ENCODE measurements at places on chromosomes 3 and 15.

- DNase-seq, result peak; percentile 10
Observed at GRCh38 chr15:37015035-37015434, 85.3 kb downstream of the MEIS2 start.

DNA sequence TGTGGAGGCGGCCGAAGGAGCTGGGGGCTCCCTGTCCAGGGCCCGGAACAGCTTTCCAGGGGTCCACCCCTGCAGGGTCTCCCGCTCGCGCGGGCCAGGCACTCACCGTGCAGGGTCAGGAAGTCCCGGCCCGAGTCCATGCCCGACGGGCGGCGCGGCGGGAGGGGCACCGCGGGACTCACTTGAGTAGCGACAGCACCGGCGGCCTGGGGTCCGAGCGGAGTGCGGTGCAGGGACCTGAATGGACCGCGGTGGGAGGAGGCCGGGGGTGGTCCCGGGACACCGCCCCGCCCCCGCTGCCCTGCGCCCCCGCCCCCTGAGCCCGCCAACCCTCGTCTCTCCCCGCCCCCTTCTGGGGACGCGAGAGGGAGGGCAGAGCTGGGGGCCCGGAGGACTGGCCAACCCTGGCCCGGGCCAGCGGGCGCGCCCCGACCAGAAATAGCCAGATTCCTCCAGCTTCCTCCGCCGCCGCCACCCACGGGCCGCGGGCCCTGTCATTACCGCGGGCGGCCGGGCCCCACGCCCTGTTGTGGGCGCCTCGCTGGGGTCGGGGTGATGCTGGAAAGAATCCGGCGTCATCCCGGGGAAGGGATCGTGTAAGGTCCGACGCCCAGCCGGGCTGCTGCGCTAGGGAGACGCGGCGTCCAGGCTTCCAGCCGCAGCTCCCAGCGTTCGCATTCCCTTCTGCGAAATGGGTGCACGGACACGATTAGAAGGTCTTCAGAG is at the start of gene PLCD1:
Gene PLCD1, minus strand, starts transcription at position 243 of the 726 bp plus-strand sequence. Its CDS starts 103 bp downstream, at position 140.
- no peak for DNase-seq

DNA sequence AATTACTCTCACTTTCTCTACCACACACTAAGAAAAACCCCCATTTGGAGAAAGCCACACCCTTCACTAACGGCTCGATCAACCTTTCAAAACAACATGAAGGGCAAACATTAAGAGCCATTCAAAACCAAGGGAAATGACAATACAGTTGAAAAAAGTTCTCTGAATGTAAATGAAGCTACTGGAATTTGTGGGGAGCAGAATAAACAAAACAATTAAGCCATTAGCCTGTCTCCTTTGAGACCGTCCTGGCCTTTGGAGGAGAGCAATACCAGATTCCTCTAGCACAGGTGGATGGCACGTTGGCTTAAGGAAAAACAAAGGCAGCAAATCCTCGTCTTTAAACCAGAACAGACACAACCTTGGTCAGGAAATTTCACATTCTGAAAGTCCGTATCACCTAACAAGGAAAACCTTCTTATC is 18.7 kb downstream of the MYO1E start:
- no peak for DNase-seq

DNA sequence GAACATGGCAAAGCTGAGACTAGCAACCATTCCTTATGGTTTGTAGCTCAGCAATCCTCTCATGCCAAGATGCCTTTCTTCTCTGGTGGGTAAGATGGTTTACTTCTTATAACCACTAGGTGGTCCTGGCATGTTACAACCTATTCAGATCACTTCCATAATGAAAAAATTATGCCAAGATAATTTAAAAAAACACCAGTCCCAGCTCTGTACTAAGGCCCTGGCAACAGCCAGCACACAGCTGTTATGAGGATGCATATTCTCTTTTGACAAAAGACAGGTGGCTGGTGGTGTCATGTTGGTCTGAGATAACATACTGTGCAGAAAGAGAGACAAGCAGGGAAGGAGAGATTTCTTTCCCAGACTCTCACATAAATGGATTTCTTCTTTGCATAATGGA is 65.7 kb upstream of the FRMD4B start:
- DNase-seq, result no peak

DNA sequence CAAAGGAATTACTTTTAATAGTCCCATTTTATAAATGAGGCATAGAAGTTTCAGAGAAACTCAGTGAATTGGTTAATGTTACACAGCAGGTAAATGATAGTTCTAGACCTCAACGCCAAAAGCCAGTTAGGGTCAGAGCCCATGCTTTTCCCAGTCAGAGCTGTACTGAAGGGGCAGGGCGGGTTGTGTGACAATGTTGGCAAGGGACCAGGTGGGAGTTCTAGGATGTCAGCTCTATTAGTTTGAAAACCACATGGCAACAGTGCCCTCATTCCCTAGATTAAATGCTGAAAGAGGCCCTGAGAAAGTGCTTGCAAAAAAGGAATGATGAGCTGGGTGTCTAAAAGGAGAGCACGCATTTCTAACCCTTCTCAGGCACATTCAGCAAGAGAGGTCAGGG is 65.4 kb upstream of the EPHB1 start:
- no peak for DNase-seq

DNA sequence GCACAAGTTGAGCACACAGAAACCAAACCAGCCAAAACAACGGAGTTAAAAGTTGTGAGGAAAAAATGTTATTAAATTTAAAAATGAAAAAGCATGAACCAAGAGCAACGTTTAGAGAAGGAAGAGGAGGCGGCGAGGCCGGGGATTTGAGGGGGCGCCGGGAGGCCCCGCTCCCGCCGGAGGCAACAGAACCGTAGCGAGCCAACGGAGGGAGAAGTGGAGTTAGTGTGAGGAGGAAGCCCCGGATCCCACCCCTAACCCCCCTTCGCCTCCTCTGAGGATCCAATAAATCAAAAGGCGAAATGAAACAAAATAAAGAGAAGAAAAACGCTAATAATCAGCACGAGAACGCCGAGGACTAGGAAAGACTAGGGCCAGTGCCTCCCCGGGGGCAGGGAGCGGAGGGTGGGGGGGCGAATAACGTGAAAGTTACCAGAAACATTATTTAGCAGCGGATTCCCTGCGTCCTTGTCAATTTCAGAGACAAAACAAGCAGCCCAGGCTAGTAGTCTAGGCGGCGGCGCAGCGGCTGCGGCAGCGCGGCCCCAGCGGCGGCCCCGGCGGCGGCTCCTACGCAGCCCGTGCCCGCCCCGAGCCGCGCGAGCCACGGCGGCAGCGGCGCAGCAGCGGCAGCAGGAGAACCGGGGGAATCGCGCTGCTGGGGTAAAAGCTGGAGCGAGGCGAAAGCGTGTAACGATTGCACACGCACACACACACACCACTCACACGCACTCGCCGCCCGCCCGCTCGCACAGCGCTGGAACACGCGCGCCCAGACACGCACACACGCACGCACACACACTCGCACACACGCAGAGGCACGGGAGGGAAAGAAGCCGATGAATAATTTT is 1.7 kb downstream of the MEIS2 start:
- no peak for DNase-seq

- no peak for DNase-seq
Observed at GRCh38 chr3:126081618-126082361, 2.1 kb downstream of the SLC41A3 start.

GRCh38 chr15:75359537-75360250 is 8.7 kb downstream of the MAN2C1 start:
- no peak for DNase-seq

DNA sequence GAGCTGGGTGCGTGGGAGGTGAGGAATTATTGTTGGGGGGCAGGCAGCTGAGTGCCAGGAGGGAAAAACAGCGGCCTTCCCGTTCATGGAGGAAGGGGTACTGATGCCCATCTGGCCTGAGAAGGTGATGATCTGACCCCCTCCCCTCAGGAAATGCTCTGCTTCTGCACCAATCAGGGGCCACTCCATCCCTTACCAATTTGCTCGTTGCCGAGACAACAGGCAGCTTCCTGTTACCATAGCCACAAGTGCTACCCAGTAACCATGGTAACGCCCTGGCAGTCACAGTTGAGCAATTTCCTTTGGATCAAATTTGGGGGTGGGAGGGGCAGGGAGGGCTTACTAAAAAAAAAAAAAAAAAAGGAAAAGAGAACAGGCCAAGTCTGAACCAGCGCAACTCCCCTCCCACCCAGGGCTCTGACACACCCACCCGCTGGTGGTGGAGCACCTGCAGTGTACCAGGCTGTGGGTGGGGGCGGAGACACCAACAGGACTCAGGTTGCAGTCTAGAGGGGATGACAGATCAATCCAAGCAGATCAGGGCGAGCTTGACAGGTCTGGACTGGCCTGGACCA is 13.7 kb downstream of the CELF6 start:
- DNase-seq, result no peak

- DNase-seq, result no peak
Observed at GRCh38 chr15:100623301-100623700, 20.9 kb downstream of the ASB7 start.

DNA sequence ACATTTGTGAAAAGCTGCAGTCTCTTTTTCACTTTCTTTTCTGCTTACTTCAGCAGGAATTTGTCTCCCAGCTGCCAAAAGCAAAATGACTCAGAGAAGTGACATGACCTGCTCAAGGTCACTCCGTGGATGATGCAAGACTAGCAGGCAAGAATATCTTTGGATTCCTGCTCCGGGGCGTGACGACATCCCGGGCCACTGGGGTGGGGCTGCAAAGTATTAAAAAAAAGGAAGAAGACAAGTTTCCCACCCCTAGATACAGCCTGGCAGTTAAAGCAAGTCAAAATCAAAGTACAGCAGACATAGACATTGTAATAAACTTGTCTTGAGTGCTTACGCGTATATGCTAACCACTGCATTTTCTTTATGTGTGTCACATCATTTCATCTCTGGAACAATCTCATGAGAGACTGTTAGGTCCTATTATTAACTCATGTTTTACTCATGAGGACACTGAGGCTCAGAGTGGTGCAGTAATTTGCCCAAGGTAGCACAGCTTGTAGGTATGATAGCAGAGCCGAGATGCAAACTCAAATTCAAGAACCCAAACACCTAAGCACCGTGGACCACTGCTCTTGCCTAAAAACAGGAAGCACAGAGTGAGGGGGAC is 485.2 kb upstream of the PROK2 start:
- DNase-seq, result no peak

DNA sequence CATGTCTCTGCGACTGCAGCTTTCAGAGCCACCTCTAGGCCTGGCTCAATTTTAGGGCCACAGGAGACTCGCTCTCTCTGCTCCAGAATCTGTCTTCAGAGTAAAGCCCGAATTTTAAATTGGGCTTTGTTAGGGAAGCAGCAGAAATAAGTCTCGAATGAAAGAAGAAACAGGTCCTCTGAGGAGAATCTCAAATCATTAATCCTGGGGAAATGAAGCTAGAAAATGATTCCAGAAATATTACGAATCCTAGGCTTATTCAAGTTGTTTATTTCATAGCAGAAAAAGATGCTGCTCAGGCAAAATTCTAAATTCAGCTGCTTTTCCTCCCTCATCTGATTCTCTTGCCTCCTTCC is 114.2 kb upstream of the THBS1 start:
- no peak for DNase-seq

- no peak for DNase-seq
Observed at GRCh38 chr3:150450916-150451315, 42.8 kb downstream of the TSC22D2 start.

GRCh38 chr3:9175421-9175820 is 74.0 kb downstream of the SRGAP3 start:
- no peak for DNase-seq

- DNase-seq, result no peak
Observed at GRCh38 chr15:41756198-41756597, 18.1 kb upstream of the MAPKBP1 start.

DNA sequence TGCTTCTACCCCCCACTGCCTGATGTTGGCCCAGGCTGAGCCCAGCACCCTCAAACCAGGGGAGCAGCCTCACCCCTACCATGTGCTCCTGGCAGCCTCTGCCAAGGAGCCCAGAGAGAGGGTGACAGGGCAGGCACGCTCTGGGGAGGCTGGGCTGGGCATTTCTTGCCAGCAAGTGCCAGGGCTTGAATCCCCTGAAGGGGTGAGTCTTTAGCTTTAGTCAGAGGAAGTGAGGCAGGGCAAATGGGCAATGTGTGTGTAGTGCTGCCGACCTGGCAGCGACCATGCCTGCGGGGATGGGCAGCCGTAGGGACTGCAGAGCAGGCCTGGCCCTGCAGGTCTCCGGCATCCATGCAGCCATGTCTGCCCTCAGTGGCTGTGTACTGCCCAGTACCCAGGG is 18.1 kb downstream of the DUSP7 start:
- DNase-seq, result no peak

DNA sequence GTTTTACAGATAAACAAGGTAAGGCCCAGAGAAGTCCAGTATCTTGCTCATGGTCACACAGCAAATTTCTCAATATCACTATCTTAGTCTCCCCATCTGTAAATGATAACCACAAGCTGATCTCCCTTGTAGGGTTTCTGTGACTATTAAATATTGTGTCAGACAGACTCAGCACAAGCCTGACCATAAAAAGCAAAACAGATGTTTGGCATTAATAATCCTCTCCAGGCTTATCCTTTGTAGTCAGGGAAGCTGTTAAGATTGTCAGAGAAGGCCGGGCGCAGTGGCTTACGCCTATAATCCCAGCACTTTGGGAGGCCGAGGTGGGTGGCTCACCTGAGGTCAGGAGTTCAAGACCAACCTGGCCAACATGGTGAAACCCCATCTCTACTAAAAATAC is 173.2 kb upstream of the PRICKLE2 start:
- no peak for DNase-seq

DNA sequence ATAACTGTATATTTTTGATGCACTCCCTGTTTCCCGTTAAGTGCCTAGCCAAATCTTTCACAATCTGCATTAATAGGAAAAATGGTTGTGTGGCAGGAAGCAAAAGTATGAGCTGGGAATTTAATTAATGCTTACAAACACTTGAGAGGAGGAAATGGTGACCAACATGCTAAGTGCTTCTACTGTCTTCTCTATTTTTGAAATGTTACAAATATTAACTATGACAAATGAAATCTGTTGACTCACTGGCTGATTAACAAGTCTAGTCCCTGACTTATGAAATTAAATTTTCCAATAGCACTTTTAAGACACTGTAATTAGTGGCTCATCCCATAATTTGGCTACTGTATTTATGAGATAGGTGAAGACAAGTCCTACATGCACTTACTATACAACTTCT is 446.9 kb upstream of the DPPA4 start:
- no peak for DNase-seq

DNA sequence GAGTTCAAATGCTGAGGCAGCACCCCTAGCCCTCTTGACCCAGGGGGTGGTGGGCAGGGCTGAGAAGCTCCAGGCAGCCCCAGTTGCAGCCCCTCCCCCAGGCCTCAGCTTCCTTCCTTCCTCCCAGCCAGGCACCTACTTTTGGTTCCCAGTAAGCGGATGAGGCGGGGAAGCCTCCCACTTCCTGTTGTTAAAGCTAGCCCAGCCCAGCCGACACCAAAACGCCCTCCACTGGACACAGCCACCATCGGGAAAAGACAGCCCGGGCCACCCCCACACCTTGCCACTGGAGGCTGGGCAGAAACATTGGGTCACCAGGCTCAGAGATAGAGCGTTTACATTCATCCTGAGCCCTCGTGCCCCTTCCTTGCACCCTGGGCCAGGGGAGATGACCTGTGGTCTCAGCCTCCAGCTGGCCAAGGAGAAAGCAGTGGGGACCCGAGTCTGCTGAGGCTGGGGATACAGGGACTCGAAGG is 3.5 kb downstream of the DUSP7 start:
- DNase-seq, result no peak

- DNase-seq, result no peak
Observed at GRCh38 chr3:114400371-114400770, 106.5 kb downstream of the TIGIT start.

- DNase-seq, result no peak
Observed at GRCh38 chr3:195163719-195164572, 107.0 kb downstream of the XXYLT1 start.

- DNase-seq, result no peak
Observed at GRCh38 chr3:180082699-180083098, 46.0 kb upstream of the PEX5L start.

Measured in NCI-H1694 treated with DMSO at 0.1 percent for 48 hours (cell line).